Testis (tissue), 5 donors: ENCODE measurements at places on chromosomes 6 and 20. TPM values are rescaled to one million over a fixed set of nuclear protein-coding genes. Genes with fewer than 3 reads are reported as not detected.

- DNase-seq, result no peak
These were observed 256.4 kb downstream of the ARID1B start for GRCh38 chr6:157033428-157034140.

GRCh38 chr6:152981219-152981618 lies 1.6 kb downstream of the FBXO5 start:
- DNase-seq, result no peak

GRCh38 chr20:17023806-17024205 lies 203.0 kb upstream of the PCSK2 start:
- DNase-seq, result no peak

GRCh38 chr6:66179361-66179760 lies 472.3 kb upstream of the EYS start:
- no peak for DNase-seq

PRDM13 gene
- total RNA-seq, result 1.0 TPM

- no peak for DNase-seq
These were observed 32.1 kb downstream of the COL20A1 start for GRCh38 chr20:63325021-63325471.

PTPRT gene
- 2.3 TPM for total RNA-seq

- peak; percentile 26 for DNase-seq
These were observed 299.6 kb downstream of the TAF4 start for GRCh38 chr20:61765871-61766654.

GRCh38 chr6:151008425-151008824 lies 142.9 kb downstream of the MTHFD1L start:
- no peak for DNase-seq

GABRR2 gene
- 0.62 TPM for total RNA-seq

OVOL2 gene
- 7.2 TPM for total RNA-seq

DNA sequence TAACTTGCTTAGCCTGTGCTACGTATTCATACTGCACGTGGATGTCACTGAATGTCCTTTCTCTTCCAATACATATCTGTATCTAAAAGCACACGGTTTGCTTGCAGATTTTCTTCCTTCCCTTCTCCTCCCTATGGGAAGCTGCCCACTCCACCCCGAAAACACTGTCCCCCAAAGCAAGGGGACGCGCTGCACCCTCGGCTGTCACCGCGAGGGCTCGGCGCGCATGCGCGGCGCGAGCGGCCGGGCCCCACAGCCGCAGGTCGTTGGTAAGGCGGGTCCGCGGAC lies 659 bp downstream of the TMX4 start:
- no peak for DNase-seq

RIMS1 gene
- total RNA-seq, result 40.9 TPM

DNA sequence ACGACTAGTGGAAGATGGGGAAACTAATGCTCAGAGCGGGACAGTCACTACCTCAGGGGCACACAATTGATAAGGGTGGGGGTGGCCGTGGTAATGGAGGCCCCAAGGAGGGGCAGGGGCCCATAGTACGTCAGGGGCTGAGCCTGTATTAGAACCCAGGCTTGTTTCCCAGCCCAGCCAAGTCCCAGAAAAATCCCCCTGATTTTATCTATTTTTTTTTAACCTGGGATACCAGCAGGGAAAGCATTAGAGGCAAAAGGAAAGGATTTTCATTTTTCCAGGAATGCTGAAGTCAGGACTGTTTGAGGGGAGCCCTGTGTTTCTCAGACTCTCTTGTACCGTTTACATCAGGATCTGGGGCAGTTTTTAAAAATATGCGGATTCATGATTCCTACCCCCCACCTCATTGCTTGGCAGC lies 382 bp downstream of the MYH7B start:
- no peak for DNase-seq

EPPIN gene
- total RNA-seq, result 185 TPM

LHFPL5 gene
- total RNA-seq, result 0.50 TPM

GRCh38 chr6:1574083-1574761 lies 35.5 kb upstream of the FOXC1 start:
- DNase-seq, result no peak

TAF11 gene
- 69.7 TPM for total RNA-seq

DNA sequence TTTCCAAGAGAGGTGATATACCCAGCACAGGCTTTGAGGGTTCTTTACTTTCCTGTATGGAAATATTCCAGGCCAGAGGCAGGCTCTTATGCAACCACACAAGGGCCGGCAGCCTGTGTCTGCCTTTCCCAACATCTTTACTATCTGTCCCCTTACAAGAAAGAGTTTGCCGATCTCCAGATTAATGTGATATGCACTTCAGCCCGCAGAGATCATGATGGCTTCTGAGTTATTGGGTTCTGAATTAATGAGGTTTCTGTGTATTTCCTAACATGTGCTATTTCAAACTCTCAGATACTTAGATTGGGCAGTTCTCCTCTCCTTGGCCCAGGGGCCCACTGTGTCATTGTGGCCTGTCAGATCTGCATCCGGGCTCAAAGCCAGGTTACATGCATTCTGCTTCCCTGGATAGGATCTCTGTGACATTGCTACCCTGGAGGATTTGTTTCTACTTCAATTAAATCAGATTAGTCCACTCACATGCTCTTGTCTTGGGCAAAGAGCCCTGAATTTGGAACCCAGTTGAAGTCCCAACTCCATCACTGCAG lies 56.6 kb downstream of the TGM2 start:
- no peak for DNase-seq

SLC22A16 gene
- total RNA-seq, result 17.2 TPM

GRCh38 chr6:44339763-44340625 lies 2.5 kb upstream of the SPATS1 start:
- no peak for DNase-seq

DNA sequence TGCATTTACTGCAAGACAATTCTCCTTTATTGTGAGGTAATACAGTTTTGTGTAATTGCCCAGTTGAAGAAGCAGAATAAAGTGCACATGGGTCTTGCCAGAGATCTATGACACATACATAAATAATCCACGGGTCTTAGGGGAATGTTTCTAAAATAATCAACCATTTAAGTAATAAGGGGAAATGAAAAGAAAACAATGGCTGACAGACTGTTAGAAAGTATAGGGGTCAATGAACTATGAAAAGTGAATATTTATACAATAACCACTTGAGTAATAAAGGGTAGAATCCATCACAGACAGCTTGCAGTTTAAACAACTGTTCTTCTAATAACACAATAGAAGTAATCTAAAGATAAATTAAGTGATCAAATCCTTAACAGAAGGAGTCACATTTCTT lies 477.2 kb downstream of the EYS start:
- no peak for DNase-seq

NOTCH4 gene
- total RNA-seq, result 15.2 TPM

- no peak for DNase-seq
These were observed 1.6 kb downstream of the PSMA7 start for GRCh38 chr20:62141397-62142251.

CD164 gene
- total RNA-seq, result 219 TPM

- DNase-seq, result no peak
These were observed 108.3 kb upstream of the PHACTR1 start for GRCh38 chr6:12608016-12608860.

HAO1 gene
- not detected for total RNA-seq

MICA gene
- 24.7 TPM for total RNA-seq

STXBP5 gene
- 47.4 TPM for total RNA-seq

GRCh38 chr20:62583424-62583920 lies 58.8 kb upstream of the SLCO4A1 start:
- peak; percentile 41 for DNase-seq

DNA sequence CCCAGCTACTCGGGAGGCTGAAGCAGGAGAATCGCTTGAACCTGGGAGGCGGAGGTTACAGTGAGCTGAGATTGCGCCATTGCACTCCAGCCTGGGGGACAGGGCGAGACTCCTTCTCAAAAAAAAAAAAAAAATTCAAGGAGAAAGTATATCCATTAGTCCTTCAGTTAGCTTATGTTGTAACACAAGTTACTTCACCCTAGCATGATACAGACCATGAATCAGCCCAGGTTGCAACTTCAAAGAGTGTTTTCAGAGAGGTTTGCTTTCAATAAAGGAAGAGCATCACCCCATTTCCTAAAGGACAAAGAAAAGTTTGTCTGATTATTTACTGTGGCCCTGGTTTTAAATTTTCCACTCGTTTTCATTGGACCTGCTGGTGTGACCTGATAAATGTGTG lies 73.0 kb downstream of the SERAC1 start:
- no peak for DNase-seq

- DNase-seq, result no peak
These were observed 16.8 kb downstream of the RALY start for GRCh38 chr20:34010405-34010931.

DNA sequence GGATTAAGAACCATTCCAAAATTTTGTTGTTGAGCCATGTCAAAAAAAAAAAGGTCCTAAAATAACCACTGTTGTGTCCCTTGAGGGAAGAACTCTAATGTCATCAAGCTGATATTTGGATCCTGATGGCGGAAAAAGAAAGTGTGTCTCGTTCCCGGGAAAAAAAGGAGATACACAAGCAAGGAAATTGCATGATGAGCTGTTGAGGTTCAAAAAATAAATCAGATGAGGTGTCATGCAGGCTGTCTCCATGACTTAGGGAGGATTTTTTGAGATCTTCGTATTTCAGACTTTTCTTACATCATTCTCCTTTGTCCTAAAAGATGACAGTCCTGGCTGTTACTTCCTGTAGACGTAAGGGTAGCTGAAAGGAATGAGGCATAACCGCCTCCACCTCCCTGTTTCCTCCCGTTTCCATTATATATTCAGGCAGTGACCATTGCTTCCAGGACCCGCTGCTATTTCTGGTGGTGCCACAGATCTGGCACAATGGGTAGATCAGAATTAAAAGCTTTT lies 117.3 kb upstream of the TNFAIP3 start:
- DNase-seq, result no peak

CALHM4 gene
- 0.25 TPM for total RNA-seq

- no peak for DNase-seq
These were observed 384.6 kb downstream of the CDKAL1 start for GRCh38 chr6:20918868-20919267.

ALDH8A1 gene
- 4.9 TPM for total RNA-seq

DNA sequence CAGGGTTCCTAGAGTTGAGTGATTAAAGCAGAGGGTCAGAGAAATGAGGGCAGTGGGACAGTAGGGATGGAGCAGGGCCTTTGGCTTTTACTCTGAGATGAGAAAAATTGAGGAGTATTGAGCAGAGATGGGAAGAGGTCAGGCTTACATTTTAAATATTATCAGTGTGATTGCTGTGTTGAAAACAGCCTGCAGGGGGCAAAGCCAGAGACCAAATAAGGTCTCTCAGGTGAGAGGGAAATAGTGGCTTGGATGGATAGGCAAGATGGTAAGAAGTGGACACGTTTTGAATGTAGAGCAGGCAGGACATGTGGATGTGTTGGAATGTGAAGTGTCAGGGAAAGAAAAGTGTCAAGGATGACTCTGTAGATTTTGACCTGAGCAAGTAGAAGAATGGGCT lies 105.0 kb upstream of the MAP3K7 start:
- no peak for DNase-seq

- peak; percentile 22 for DNase-seq
These were observed 357.5 kb downstream of the ZFAND3 start for GRCh38 chr6:38176797-38177751.

DNA sequence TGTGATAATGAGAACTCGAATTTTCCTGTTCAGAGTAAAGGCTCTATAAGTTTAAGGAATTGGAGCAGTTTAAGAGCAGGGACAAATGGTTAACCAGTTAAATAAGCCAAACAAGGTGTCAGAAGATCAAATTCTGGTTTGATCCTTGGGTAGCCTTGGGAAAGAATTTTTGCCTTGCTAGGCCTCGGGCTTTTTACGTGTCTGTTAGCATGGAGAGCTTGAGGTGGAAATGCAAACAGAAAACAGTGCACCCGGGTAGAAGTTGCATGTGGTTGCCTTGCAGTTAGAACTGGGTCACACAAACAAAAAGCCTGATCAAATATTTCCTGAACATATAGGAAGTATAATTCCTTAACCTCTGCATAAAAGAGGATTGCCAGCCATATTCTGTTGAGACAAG lies 58.3 kb downstream of the RIN2 start:
- DNase-seq, result no peak

ZKSCAN8 gene
- 34.1 TPM for total RNA-seq

DNA sequence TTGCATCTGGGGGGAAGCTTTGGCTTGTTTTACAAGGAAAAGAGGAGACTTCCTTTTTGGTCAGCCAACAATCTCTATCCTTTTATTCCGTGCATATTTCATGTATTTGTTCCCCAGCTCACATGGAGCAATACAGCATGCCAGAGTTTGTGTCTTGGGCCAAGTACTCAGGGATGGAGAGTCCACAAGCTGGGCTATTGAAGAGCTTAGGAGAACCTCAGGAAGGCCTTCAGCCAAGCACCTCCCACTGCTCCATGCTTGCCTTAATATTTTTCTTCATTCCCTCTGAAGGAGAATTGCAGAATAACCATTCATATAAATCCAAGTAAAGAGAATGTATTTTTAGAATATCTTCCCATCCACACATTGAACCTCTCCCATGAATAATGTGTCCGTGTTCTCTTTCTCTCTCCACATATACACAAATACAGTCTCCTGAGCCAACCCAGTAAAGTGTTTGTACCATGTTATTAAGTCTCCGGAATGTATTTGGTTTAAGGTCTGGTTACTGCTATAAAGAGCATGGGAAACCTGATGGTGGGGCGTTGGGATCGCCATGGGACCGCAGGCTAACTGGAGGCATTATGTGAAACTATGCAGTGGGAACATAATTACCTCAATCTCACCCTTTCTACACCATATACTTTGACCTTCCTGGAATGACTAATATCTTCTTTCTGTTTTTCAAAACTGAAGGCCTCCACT lies 3.0 kb downstream of the LAMA4 start:
- peak; percentile 75 for DNase-seq

CALHM6 gene
- 9.7 TPM for total RNA-seq

SENP6 gene
- total RNA-seq, result 152 TPM

- no peak for DNase-seq
These were observed 19.9 kb upstream of the NRN1 start for GRCh38 chr6:6026513-6027205.

DNA sequence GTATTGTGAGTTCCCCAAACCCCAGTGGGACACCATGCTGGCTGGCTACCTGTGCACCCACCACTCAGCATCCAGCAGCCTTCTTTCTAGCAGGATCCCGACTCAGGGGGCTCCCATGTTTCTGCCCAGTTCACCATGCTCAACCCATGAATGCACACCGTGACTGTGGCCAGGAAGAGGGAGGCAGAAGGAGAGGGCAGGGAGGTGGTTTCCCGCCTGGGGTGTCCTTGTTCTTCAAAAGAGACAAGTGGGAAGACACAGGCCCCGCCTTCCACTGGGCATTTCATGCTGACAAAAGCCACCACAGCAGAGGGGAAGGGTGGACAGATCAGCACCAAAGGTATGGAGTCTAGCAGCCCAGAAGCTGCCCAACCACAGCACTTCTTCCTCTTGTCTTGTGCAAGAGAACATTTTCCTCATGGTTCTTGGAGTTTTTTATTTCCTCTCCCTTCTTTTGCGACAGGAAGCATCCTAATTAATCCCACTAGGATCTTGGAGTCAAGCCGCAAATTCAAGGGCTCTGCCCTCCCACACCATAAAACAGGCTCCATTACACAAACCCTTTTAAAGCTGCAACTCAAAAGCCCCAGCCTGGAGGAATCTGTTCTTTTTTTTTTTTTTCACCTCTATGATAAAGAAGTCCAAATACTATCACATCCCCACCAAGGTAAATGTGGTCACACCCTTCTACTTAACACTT lies 13.5 kb upstream of the ANKRD60 start:
- no peak for DNase-seq

OTOR gene
- total RNA-seq, result not detected

BMP5 gene
- total RNA-seq, result not detected

SEL1L2 gene
- total RNA-seq, result 4.1 TPM

ADAM33 gene
- total RNA-seq, result 61.1 TPM

CLIC5 gene
- 4.8 TPM for total RNA-seq

CDS2 gene
- 71.0 TPM for total RNA-seq
